D341Med (cell line): ENCODE measurements at places on chromosomes 5 and 9.

- DNase-seq, result no peak
These were observed 3.7 kb upstream of the SVEP1 start for GRCh38 chr9:110583237-110583636.

DNA sequence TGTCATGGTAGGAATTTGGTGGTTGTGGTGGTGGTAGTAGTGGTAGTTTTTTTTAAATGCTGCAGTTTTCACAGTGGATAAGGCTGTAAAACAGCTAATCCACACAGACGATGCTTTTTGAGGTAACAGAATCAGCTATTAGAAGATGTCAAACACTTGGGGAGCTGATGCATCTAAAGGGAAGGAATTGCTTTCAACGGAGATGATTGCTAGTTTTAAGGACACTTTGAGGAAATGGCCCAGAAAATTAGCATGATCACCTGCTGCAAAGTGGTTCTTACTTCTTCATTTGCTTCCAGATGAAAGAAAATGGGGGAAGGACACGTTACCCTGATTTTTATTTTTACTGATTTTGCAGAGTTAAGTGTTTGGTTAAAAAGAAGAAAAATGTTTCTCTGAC lies 178.2 kb upstream of the ATP10B start:
- no peak for DNase-seq

DNA sequence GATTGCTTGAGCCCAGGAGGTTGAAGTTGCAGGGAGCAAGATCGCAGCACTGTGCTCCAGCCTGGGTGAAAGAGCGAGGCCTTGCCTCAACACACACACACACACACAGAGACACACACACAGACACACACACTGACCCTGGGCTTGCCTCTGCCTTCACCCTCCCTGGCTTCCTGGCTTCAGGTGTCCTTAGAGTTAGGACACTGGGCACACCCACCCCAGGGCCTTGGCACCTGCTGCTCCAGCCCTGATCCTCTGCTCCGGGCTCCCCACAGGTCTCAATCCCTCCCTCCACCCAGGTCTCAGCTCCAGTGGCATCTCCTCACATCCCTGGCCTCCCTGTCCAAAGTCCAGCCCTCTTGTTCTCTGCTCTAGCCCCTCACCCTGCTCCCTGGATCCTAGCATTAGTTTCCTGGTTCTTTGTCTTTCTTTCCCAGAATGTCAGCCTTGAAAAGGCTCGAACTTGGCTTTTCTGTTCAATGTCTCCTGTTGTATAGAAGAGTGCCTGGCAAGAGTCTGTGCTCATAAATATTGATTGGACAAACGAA lies 212.9 kb downstream of the C9orf50 start:
- DNase-seq, result no peak

DNA sequence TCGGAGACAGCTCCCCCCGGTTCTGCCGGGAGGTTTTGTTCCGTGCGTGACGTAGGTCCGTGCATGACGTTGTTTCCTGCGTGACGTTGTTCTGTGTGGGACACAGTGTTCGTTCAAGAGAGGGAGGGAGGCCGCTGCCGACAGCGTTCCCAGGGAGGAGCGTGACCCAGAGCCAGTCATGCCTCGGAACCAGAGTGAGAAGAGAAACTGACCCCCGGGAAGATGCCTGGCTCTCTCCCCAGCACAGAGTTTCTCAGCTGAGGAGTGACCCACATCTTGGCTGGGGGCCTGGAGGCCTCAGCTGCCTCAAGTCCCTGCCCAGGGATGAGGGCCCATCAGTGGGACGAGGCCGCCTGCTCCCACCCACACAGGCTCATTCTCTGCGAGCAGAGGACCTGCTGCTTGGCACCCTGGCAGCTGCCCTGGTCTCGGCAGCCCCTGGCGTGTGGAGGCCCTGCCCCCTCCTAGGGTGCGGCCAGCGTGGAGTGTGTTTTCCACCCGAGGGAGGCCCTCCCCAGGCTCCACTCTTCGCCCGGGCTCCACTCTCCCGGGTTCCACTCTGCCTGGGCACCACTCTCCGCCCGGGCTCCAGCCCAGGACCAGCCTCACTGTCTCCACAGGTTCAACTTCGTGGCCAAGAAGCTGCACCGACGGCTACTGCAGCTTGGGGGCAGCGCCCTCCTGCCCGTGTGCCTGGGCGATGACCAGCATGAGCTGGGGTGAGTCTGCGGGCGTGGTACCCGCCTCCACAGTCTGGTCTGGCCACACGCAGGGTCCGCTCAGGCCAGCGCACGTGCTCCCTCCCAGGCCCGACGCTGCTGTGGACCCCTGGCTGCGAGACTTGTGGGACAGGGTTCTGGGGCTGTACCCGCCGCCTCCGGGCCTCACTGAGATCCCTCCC lies 7.9 kb downstream of the NDOR1 start:
- DNase-seq, result no peak

DNA sequence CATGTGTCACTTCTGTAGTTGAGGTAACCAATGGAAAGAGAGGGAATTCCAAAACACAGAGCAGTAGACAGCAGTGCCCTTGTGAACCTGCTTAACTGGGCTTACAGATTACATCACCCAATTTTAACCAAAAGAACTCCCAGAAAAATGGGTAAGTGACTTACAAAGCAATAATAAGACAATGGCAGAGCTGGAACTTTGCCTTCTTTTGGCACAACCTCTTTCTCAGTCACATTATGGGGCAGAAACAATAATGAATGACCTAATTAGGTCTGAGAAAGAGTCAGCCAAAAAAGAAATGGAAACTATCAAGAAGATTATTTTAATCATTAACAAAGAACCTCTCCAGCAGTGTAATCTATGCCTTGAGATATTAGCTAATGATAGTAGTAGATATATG lies 146.5 kb downstream of the SPATA31D1 start:
- no peak for DNase-seq

DNA sequence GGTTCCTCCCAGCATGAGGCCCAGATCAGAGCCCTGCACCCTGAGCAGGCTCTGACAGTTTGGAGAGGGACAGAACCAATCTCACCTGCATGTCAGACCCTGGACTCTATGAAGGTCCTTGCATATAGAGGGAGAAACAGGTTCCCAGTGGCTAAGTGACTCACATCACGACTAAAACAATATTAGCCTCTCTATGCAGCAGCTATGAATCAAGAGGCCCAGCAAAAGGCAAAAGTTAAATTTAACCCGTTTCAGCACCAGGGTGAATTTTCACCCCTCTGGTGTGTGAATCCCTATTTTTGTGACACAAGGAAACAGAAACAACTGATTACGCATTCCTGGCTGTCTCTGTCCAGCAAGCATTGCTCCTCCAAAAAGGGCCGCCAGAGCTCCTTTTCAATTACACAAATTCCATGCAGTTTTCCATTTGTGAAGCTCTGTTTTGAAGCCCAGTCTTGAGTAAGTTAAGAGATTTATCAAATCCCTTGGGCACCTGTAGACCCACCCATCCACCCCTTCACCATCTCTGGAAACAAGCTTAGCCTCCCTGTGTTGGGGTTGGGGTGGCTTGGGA lies 136.6 kb downstream of the GABBR2 start:
- DNase-seq, result no peak

- no peak for DNase-seq
These were observed 177.1 kb downstream of the ATP10B start for GRCh38 chr5:160674901-160675300.

DNA sequence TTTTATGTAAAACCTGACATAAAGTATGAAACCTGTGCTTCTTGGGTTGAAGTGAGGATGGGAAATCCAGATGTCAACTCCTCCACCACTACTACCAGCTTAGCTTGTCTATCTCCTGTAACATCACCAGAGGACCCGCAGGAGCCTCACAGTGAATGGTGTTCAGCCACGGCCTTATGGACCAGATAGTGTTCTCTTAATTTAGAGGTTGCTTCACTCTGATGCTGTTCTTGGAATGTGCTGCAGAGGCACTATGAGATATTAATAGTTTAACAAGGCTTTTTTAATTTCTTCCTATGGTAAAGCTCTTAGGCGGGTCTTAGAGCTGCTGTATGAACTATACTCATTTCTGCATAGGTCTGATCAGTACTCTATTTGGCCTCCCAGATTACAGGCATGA lies 27.9 kb downstream of the NFX1 start:
- no peak for DNase-seq

- DNase-seq, result peak; percentile 13
These were observed at the start of gene PROP1 for GRCh38 chr5:177995691-177996595. TSS of gene PROP1 (minus strand) at chr5:177996242. CDS start at chr5:177995933, 309 bp downstream.

GRCh38 chr5:14396066-14396465 lies 185.5 kb upstream of the OTULINL start:
- no peak for DNase-seq

DNA sequence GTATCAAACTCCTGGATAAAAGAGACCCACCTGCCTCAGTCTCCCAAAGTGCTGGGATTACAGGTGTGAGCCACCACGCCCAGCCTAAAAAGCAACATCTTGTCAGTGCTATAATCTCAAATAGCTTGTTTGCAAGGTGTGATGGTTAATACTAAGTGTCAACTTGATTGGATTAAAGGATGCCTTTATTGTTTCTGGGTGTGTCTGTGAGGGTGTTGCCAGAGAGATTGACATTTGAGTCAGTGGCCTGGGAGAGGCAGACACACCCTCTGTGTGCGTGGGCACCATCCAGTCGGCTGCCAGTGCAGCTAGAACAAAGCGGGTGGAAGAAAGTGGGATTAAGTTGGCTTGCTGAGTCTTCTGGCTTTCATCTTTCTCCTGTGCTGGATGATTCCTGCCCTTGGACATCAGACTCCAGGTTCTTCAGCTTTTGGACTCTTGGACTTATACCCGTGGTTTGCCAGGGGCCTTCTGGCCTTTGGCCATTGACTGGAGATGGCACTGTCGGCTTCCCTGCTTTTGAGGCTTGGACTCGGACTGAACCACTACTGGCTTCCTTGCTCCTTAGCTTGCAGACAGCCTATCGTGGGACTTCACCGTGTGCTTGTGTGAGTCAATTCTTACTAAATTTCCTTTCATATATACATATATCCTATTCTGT lies 28.1 kb downstream of the TARS1 start:
- no peak for DNase-seq

DNA sequence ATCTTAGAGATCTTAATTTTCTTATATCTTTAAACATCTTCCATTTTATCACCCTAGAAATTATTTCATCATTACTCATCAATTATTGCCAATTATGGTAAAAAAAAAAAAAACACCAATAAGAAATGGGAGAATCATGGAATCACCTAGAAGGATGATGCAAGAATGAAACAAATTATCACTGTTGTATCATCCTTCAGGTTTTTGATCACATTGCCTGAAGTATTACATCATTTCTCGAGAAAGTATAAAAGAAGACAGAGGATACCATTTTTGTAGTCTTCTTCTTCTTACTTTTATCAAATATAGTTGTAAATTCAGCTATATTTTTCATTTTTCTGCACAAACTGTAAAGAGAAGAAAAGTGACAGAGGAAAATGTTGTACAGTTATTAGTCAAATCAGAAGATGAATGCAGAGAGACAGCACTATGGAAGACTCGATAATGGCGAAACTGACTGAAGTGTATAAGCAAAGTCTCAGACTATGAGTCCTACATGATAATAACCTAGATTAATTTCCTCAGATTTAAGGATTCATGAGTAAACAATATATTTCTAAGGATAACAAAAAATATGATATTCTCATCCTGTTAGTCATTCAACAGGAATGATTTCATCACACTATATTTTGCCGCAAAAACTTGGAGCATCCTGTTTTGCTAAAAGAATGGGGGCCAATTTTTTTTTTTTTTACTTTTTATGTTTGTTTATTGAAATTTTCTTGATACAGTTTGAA lies 5.9 kb upstream of the STC2 start:
- no peak for DNase-seq

DNA sequence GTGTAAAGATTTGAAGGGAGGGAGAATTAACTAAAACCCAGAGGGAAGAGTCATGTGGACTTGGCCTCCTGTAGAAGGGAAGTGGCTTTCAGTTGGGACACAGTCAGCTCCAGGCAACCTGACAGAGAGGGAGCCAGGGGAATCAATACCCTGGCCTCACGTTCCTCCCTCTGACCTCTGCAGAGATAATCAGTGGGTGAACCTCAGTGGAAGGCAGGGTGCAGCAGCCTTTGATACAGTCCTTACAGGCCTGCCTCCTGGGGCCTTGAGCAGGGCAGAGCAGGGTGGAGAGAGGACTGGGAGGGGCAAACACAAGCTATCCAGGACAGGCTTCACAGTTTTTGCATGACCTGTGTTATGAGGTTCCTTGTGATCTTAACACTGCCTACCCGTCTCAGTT lies 61.9 kb upstream of the GPBP1 start:
- DNase-seq, result no peak

- DNase-seq, result no peak
These were observed 210.9 kb downstream of the AOPEP start for GRCh38 chr9:94937214-94937903.

DNA sequence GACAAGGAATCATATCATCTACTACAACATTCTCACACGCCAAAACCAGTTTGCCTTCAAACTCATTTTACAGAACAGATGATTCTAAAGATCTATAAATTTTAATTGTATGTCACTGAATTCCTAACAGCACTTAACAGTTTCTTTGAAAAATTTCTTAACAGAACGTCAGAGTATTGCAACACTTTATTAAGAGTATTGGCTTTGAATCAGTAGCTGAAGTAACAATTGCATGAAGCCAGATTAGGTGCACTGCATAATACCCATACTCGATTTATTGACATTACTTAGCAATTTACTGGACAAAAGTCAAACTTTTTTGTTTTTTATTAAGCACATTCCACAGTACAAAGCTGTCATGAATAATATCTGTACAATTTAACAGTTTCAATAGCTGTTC lies 75.8 kb downstream of the SMIM23 start:
- DNase-seq, result no peak

DNA sequence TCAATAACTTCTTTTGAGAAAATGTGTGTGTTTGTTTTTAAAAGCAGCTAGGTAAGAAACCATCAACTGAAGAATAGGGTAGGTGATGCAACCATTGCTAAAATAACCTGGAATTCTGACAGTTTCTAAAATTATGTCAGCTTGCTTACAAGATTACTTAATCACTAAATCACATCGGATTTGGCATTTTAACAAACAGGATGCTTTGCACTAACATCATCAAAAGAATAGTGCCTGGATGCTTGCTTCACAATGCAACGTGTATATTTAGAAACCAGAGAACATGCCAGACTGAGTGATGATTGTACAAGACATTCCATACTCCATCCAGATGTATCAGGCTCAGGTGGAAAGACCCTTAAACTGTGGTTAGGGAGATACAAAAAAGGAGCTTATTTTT lies 43.9 kb downstream of the PAM start:
- no peak for DNase-seq

DNA sequence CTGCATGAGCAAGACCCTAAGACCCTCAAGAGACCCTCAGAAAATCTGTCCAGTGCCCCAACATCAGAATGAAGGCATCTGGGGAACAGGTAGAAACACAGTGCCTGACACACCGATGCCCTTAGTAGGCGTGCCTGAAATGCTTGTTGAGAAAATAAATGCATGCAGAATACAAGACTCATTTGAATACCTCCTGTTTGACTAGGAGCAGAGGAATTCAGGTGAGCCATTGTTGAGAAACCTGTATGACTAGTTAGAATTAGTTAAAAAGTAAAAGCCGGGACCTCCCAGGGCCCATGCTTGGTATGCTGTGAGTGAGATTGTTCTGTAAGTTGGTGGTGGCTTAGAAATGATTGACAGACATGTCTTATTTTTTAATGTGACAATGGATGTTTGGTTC lies 55.0 kb downstream of the WWC1 start:
- no peak for DNase-seq

GRCh38 chr5:91026466-91026865 lies 356.7 kb downstream of the ARRDC3 start:
- DNase-seq, result no peak
